Inflammatory macrophage (primary cell): ENCODE measurements at places on chromosomes 4 and X.
A peak's percentile ranks its signal among the peaks of the same experiment; 100 is the strongest.

- DNase-seq = peak; percentile 34
Measured at GRCh38 chr4:152399246-152399645, 136.6 kb downstream of the FBXW7 start.

DNA sequence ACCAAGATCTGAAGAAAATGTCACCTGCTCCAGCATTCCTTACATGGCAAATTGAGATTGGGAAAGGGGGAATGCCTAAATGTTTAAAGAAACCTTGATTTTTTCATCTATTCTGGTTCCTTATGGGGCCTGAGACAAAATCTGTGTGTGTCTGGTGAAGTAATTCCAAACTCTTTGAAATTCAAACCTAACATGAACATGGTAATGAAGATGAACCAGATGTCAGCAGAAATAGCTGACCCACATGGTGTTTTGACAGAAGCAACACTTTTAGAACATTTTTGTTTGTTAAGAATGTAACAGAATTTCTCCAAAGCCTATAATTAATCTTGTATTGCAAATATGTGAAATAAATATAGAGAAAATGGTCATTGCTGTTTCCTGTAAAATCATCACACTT lies 133.0 kb downstream of the PARM1 start:
- no peak for DNase-seq

DNA sequence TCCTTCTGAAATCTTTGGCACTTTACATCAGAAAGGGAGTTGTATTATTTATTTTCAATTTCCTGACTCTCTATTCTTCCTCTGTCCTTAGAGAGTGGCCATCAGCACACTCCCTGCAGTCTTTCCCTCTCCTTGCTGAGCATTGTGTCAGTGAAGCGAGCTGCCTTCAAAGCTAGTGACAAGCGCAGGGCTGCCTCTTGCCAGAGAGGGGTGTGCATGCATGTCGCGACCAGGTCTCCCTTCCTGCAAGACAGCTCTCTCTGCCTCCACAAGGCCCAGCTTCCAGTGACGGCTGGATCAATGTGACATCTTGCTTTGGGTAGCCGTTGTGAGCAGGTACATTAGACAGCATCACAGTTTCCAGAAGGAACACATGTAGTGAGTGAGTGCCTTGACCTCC lies 810.9 kb upstream of the TENM3 start:
- DNase-seq = no peak

DNA sequence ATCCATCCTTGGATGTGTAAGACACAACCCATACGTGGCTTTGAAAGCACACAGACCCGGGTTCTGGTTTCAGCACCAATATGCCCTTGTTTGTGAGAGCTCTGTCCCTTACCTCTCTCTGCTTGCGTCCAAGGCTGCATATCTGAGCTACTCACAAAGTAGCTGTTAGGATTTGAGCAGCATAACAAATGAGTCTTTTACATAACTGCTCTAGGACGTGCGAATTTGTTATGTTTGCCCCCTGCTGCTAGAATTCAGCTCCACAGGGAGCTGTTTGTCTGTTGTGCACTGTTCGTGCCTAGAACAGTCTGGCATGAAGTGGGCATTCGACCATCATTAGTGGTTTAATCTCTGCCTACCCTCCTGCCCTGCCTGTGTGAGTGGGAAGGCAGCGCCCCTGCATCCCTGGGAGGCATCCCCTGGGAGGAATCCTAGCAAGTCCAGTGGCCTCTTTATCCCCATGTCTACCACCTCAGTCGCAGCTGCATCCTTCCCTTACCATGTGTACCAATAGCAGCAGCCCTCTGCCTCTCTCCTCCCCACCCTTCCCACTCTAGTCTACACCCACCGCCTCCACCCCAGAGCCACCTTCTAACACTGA lies 42.1 kb downstream of the SLC2A9 start:
- no peak for DNase-seq

DNA sequence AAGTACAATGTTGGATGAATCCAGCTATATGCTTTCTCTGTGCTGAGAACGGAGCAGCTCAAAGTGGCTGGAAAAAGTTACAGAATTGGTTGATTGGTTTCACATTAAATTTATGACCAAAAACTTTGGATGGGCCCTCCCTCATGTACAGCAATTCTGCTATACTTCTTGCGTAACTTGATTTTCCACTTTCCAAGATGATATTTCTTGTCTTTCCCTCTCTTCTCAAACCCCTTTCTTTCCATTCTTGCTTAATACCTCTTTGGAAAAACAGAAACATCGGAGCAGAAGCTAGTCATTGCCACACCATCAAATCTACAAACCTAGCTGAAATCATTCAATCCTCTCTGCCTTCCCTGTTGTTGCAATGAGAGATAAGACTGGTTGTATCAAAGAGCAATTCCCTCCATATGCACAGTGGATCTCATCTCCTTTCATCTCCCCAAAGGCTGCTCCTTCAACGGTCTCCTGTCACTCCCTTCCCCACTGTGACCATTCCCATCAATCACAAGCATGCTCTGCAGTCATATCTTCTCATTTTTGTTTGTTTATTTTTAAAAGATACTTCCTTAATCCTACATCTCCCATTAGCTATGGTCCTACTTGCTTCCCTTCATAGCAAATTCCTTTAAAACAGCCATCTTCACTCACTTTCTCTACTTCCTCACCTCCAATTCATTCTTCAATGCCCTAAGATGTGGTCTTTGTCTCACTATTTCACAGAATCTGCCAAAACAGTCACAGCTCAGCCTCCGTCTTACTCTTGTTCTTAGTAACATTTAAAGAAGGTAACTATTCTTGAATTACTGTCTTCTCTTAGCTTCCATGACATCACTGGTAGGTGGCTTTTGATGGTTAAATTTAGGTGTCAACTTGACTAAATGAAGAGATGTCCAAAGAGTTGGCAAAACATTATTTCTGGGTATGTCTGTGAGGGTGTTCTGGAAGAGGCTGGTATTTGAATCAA lies 145.5 kb downstream of the FAM13A start:
- no peak for DNase-seq

DNA sequence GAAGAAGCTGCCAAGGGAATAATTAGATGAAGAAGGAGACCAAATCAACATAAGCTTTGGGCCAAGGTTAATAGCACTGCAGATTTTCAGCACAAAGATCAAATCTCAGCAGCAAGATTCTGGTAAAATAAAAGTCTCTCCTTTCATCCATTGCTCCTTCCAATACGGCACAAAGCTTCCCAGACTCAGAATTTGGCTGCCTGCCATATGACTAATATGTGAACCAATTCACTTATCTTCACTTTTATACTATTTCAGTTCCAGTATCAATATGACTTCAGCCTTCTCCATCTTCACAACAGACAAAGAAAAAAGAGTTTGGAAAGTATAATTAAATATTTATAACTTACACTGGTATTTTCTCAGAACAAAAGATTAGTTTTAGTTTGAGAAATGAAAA lies 978.3 kb upstream of the GRID2 start:
- no peak for DNase-seq

DNA sequence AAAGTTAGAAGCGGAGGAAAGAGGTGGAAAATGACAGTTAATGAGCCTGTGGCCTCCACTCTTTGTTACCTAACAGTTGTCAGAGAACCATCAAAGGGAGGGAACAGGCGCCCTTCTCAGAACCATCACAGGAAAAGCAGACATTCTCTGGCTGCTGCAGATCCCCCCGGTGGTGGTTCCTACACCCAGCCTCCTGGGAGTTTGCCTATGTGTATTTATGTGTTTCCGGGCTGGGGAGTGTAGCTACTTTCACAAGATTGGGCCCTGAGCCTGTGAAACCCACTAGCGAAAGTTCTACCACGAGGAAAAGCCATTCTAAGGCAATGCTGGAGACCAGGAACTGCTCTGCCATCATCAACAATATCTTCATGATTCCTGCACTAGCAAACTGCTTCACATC lies 52.7 kb upstream of the BCOR start:
- no peak for DNase-seq

DNA sequence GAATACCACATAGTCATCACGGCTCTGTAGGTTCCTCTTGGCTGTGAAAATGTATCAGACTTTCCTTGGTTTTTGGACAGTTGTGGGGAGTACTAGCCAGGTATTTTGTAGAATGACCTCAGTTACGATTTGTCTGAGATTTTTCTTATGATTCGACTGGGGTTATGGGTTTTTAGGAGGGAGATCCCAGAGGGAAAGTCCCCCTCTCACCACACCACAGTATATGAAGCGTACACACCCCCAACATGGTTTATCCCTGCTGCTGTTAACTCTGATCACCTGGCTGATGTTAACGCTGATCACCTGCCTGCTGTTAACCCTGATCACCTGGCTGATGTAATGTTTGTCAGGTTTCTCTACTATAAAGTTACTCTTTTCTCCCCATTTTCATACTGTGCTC lies 72.6 kb downstream of the ANAPC4 start:
- no peak for DNase-seq
